ENCODE measurements at places on chromosomes 1 and 21.
A peak's percentile ranks its signal among the peaks of the same experiment; 100 is the strongest.

DNA sequence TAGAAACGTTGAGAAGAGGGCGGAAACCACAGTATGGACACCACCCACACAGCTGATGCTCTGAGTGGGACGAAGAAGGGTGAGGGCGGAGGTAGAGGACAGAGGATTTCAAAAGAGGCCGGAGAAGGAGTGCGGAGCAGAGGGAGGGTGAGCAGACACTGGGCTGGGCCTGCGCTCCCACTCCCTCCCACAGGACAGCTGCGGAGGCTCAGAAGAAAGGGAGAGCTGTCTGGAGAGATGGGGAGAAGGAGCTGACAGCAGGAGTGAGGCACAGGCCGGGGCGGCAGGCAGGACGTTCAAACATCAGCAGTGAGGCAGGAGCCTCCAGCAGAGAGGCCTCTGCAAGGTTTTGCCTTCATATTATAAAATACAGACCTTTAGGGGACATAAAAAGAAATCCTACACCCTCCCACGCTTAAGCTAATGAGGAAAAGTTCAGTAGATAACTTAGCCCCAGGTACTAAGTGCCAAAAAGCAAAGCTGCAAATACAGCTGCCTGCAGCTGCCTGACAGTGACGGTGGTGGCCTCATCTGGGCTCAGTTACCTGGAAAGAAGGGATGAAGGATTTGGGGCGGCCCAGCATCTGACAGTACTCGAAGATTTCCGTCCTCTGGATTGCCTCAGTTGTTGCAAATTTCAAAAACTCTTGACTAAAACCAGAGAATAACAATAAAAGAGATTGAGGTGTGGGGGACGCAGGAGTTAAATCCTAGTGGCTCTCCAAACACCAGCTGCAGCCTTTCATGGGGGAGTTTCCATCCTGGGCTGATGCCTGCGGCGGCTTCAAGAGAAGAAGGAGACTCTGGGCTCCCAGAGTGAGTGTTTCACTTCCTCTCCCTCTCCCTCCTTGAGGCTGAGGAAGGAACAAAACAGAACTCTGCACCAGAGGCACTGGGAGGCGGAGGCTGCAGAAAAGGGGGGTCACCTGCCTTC, 25.6 kb downstream of the SEC16B start:
- no peak for DNase-seq

DNA sequence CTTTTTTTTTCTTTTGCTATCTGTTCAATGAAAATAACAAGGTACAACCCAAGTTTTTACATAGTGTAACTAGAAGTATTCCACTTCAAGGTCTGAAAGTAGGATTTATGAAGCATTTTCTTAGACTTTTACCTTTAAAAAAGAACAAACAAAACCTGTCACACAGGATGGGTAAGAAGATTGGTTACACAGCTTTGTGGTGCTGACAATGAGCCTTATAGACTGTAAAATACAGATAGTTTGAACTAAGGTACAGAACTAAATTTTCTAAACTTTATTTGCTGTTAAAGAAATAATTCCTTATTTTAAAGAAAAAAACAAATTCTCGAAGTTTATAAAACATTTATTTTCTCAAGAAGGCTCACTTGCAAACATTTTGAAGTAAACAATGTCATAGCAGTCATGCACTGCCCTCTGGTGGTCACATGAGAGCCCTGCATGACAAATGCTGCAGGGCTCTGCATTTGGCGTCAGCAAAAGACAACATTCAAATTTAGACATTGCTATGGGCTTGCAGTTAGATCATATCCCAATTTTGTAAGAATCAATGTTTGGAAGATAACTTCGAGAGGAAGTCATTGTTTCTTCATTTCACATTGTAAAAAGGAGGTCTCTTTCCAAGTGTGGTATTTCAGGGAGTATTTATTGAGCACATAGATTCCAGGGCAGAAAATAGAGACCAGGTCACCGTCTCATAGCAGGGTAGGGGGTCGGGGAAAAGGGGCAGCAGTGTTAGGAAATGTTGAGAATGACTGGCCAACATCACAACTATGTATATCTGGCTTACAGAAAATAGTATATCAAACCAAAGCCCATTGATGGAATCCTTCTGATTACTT, 115.3 kb upstream of the FMN2 start:
- peak; percentile 38 for DNase-seq

GRCh38 chr1:30418061-30418938, 305.1 kb downstream of the MATN1 start:
- DNase-seq: no peak

GRCh38 chr1:219733511-219734174, 120.7 kb upstream of the ZC3H11B start:
- no peak for DNase-seq

GRCh38 chr1:205652984-205653383, 21.2 kb upstream of the ELK4 start:
- DNase-seq: no peak

DNA sequence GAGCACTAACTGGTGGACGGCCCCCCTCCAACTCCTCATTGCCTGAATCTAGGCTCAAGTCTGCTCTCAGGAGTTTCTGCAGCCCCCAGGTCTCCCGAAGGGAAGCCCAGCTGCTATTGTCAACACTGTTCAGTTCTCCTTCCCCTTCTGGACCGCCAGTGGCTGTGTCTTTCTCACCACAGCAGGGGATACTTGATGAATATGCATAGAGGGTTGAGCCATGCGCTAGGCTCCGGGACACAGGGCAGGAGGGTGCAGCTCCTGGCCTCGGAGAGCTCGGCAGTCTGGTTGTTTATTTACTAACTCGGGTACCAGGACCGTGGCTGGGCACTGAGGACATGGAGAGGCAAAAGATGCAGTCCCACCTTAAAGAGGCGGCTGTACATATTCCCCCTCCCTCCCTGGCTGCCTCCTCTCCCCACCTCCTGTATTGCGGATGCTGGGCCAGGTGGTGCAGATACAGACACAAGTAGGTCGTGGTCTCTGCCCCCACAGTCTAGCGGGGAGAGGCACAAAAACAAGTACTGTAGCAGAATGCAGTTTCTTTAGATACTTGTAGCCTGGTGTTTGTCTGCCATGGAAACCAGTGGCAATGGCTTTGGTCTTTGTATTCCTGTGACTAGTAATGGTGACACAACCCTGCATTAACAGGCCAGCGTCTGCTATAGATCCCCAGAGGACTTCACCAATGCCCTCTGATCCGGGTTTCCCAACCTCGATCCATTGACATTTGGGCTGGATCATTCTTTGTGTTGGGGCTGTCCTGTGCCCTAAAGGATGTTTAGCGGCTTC, 26.2 kb downstream of the ARHGEF10L start:
- no peak for DNase-seq

DNA sequence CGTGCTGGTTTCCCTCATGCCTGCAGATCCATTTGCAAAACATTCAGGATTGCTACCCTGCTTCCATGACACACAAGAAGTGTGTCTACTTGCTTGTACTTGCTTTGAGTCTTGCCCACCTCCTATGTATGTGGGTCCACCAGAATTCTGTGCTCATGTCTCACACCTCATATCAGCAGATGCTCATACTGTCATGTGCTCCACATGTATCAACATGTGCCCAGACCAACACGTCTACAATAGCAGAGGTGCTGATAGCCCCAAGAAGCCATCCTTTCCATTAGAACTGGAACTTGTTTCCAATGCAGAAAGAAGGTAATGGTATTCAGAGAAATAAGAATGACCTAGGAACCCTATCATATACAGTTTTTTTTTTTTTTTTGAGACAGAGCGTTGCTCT, 27.9 kb upstream of the MYOC start:
- DNase-seq: no peak

- DNase-seq: no peak
These were observed 3.6 kb upstream of the SMIM1 start for GRCh38 chr1:3768811-3769390.

GRCh38 chr1:205749234-205750137, 496 bp downstream of the NUCKS1 start:
- DNase-seq: peak; percentile 98

DNA sequence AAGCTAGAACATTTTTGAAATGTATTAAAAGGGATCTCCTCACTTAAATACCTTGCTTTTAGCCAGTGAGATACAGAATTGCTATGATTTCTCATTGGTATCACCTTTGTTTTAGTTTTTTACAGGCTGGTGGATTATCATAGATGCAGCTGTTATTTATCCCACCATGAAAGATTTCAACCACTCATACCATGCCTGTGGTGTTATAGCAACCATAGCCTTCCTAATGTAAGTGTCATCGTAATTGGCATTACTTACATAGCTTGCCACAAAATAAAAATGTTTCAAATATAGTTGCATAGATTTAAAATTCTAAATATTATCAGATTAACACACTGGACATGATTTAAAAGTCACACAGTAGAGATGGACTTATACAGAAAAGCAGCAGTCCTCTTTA, 4.7 kb downstream of the TMEM50A start:
- no peak for DNase-seq

DNA sequence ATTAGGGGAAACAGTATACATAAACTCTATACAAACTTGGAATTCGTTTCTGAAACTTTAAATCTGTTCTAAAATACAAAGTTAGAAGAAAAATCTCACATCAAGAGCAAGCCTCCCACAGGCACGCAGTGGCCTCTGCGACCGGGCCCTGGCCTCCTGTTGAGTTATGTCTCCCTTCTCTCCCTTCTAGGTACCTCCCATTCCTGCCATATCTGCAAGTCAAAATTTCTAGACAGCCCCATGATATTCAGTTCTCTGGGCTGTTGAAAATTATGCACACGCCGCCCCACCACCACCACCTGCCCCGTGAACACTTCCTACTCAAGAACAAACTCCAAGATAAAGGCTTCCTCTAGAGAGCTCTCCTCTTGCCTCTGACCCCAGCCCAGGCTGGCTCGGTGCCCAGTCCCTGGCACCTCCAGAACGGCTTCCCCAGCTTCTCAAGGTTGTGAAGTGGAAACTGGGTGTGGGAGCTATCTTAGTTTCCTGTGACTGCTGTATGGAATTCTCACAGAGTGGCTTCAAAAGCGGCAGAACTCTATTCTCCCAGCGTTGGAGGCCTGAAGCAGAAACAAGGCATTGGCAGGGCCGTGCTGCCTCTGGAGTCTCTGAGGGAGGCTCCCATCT, 37.7 kb upstream of the LRP8 start:
- DNase-seq: no peak

- no peak for DNase-seq
These were observed 2.7 kb downstream of the AKR7A2 start for GRCh38 chr1:19309123-19309813.

DNA sequence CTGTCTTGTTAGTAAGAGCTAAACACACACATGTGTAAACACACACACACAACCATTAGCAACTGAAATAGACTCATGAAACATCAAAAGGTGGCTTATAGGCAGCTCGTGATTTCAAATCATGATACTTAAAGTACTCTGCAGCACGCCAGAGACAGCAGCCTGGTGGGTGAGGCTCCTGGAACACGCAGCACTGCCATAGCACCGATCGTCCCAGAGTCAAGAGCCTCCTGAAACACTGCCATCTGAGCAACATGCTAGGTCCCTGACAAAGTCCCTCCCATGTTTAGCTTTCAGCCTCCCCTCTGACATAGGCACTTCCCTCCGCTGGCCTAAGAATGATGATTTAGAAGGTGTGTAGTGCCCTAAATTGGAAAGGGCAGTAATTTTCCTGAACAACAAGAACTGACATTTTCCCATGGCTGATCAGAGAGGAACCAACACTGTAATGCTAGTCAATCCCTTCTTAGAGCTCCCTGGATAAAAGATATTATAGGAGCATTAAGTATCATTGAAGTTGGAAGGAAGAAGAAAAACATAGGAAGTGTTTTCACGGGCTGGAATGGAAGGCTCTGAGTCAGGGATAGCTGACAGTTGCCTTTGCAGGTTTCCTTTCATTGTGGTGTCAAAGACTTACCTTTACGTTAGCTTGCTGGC, 14.1 kb upstream of the DPT start:
- no peak for DNase-seq

DNA sequence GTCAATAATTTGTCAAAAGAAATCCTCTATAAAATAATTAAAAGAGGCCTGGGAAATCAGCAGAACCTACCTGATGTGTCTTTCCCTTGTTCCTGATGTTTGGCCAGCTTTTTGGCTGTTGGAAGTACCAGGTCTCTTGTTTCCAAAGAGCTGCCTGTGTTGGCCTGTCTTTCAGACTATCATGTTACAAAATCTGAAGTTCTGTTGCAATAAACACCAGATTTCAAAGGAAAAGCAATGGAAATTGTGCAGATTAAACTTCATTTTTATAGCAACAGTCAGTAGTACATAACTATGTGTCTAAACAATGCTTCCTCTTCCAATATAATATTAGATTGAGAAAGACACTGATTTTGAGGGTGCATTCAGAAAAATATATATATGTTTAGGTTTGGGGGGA, 647.2 kb upstream of the CXADR start:
- DNase-seq: no peak

- DNase-seq: no peak
These were observed 111.8 kb upstream of the NBPF11 start for GRCh38 chr1:148263906-148264255.

DNA sequence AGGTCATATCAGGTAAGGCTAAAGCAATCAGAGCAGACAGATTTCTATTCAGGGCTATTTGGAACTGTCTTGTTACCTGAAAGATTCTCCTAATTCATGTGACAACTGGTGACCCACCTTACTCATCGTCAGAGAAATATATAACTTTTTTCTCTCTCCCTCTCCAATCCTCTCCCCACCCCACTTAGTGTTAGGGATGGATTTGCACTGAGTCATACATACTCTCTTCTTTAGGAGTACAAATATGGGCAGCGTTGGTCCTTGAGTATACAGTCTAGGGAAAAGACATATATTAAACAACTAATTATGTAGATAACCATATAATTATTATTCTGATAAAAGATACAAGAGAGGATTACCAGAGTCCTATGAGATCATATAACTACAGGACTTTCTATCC, 246.3 kb downstream of the HHIPL2 start:
- no peak for DNase-seq

GRCh38 chr1:82946096-82946605, 1052.8 kb downstream of the TTLL7 start:
- no peak for DNase-seq

DNA sequence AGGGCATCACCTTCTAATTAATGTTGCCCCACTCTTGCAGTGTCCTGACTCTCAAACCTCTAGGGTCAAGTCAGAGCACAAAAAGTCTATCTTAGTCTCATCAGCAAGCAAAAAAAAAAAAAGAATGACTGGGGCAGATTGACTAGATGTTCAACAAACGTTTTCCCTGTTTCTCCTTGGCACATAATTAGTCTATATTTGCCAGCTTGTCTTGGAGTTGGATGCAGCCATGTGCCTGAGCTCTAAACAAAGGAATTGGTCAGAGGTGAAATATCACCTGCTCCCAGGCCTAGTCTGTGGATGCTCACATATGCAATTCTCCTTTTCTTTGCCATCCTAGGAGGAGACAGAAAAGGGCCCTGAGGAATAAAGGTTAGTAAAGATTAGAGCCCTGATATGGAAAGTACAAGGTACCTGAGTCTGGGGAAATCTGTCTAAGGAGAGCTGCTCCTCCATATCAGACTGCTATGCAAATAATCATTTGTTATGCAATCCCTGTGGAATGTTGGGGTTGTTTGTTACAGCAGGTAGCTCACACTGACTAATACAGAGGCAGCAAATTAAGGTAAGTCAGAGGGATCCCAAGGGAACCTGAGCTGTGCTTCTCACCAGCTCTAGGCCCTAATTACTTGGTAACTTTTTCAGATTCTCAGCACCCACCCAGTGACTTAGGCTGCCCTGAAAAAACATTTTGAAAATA, 130.8 kb downstream of the BRINP2 start:
- no peak for DNase-seq

- no peak for DNase-seq
These were observed 111.4 kb upstream of the ZNF678 start for GRCh38 chr1:227451954-227452353.

Measured in endothelial cell of umbilical vein (primary cell).